ENCODE measurements at places on chromosomes 7 and 10. TPM values are rescaled to one million over a fixed set of nuclear protein-coding genes. Genes with fewer than 3 reads are reported as not detected.

The DIP2C gene
- total RNA-seq = 21.1 TPM

The FGFR2 gene
- 19.0 TPM for total RNA-seq

The NPFFR1 gene
- total RNA-seq = not detected

The HOXA2 gene
- total RNA-seq = 0.33 TPM

The LRIT1 gene
- not detected for total RNA-seq

DNA sequence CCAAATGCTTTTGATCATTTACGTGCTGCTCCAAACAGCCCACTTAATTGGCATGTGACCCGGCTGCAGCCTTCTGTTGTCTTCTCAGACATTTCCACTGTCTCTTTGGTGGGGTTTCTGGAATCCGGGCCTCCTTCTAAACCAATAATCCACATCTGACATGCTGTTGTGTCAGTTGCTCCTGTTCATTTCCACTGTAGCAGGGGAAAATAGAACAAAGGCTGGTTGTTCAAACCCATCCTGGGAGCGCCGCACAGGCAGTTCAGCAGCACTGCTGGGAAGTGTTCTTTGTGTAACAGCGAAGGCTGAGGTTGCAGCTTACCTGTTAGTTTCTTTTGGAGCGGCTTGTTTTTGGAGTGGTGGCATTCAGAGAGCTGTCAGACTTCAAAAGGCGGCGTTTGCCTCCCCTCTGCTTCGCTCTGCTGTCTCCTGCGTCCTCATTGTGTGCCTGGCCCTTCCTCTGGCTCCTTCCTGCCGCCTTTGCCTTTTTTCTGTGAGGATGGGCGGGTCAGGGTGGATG is 149.4 kb downstream of the SNX10 start:
- H3K27ac ChIP-seq = no peak overlapping the region
- DNase-seq = no peak
- H3K4me1 ChIP-seq = no peaks in the 10 kb centered on the region
- H3K27me3 ChIP-seq = no peaks in the 10 kb centered on the region
- H3K36me3 ChIP-seq = no peaks in the 10 kb centered on the region

DNA sequence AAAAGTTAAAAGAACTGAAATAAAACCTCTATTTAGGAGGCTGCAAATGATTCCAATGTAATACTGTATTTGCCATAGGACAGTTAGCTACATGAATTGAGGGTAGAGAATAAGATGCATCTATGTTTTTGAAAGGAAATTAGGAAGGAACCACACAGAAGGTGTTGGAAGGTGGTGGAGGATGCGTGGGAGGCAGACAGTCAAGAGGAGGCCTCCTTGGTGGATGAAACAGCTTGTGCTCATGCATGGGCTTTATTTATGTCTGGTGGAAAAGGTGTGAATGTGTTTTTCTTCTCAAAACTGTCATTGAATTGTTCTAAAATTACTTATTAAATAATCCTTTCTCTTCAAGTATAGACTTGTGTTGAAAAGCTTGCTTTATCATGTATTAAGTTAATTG is 314.4 kb upstream of the NPSR1 start:
- H3K27ac ChIP-seq = no peak overlapping the region
- no peaks in the 10 kb centered on the region for H3K4me1 ChIP-seq
- H3K36me3 ChIP-seq = no peaks in the 10 kb centered on the region
- no peaks in the 10 kb centered on the region for H3K27me3 ChIP-seq
- DNase-seq = no peak

GRCh38 chr7:121196286-121196685 is 132.5 kb upstream of the WNT16 start:
- peaks cover 8% of the 10 kb centered on the region for H3K4me1 ChIP-seq
- no peaks in the 10 kb centered on the region for H3K36me3 ChIP-seq
- DNase-seq = no peak
- H3K27me3 ChIP-seq = no peaks in the 10 kb centered on the region
- no peak overlapping the region for H3K4me3 ChIP-seq
- H3K27ac ChIP-seq = no peak overlapping the region

GRCh38 chr7:139697056-139697455 is 80.7 kb downstream of the HIPK2 start:
- DNase-seq = no peak
- no peaks in the 10 kb centered on the region for H3K27me3 ChIP-seq
- no peak overlapping the region for H3K27ac ChIP-seq
- peaks cover 9% of the 10 kb centered on the region for H3K36me3 ChIP-seq
- H3K4me3 ChIP-seq = no peak overlapping the region

GRCh38 chr7:114364151-114364550 is 50.5 kb upstream of the FOXP2 start:
- no peaks in the 10 kb centered on the region for H3K4me1 ChIP-seq
- no peak overlapping the region for H3K4me3 ChIP-seq
- no peak overlapping the region for H3K27ac ChIP-seq
- H3K36me3 ChIP-seq = no peaks in the 10 kb centered on the region
- no peaks in the 10 kb centered on the region for H3K27me3 ChIP-seq

- no peaks in the 10 kb centered on the region for H3K4me1 ChIP-seq
- H3K27me3 ChIP-seq = no peaks in the 10 kb centered on the region
- H3K36me3 ChIP-seq = peaks cover 53% of the 10 kb centered on the region
- peak; percentile 72 for DNase-seq
- H3K27ac ChIP-seq = peak overlapping the region; percentile 91
Observed at GRCh38 chr10:102813734-102814452, 23.3 kb downstream of the CYP17A1 start.

GRCh38 chr7:134126146-134126545 is 994 bp upstream of the LRGUK start:
- H3K4me3 ChIP-seq = no peak overlapping the region
- H3K4me1 ChIP-seq = no peaks in the 10 kb centered on the region
- no peak for DNase-seq

- peak overlapping the region; percentile 69 for H3K27ac ChIP-seq
- no peaks in the 10 kb centered on the region for H3K36me3 ChIP-seq
- no peaks in the 10 kb centered on the region for H3K27me3 ChIP-seq
- H3K4me1 ChIP-seq = peaks cover 20% of the 10 kb centered on the region
Observed at GRCh38 chr7:140314573-140315480, 83.5 kb downstream of the SLC37A3 start.

All from right atrium auricular region (tissue), 2 donors.